ENCODE measurements at places on chromosomes 4 and X.

GRCh38 chr4:67071641-67072040 is 473.7 kb downstream of the CENPC start:
- no peak for DNase-seq

- DNase-seq = no peak
Observed at GRCh38 chr4:40858962-40859361, 109.2 kb downstream of the NSUN7 start.

GRCh38 chrX:11426712-11427452 is 133.7 kb downstream of the AMELX start:
- DNase-seq = no peak

DNA sequence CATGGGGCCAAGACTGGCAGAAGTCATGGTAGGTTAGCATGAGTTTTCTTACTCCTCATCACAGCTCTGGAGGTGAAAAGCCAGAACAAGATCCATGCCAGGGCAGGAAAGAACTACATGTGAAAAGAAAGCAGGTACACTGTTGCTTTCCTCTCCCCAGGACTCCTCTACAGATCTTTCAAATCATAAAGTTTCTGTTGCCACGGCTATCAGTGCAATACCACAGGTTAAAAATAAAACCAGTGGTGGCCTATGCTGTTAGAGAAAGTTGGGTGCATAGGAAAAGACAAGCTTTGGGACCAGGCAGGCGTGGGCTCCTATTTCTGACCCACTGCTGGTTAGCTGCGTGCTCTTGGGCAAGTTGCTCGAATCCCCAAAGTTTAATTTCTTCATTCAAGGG is 81.4 kb downstream of the SH3RF1 start:
- DNase-seq = no peak

DNA sequence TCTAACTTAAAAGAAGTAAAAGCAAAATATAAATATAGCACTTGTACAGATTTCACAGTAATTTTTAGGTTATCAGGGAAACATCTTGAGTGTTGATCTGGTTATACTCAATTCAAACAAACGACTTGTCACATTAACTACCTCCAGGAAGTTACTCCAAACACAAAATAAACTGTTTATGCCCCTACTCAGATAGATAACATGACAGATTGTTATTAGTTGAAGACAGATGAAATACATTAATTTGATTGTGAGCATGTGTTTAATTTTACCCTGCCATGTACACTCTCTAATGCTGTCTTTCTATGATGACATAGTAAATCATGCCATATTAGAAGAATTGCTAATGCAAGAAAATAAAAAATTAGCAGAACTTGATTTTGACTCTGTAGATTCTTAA is 88.0 kb downstream of the RAB28 start:
- no peak for DNase-seq

- DNase-seq = no peak
Observed at GRCh38 chrX:30364229-30364628, 55.0 kb upstream of the NR0B1 start.

- no peak for DNase-seq
Observed at GRCh38 chr4:26140150-26140898, 180.5 kb upstream of the RBPJ start.

DNA sequence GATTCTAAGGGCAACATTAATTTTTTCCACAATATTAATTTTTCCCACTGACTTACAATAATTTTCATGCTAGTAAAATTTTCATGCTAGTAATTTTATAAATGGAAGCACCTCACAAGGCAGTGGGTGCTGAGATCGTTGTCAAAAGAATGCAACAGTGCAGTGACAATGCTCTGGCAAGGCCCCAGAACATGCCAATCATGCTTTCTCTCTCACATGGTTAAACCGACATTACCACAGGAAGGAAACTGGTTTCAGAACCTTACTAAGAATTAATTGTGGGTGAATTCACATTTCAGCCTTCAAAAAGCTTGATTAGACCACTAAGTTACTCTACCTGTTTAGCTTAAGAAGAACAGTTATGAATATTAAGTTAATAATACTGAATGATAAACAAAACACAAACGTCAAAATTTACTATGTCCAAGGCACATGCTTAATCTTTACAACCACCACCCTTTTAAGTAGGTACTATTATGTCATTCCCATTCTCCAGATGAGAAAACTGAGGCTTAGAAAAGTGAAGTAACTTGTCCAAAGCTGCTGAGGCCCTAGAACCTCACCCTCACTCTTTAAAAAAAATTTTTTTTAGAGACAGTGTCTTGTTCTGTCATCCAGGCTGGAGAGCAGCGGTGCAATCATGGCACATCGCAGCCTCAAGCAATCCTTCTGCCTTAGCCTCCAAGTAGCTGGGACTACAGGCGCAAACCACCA is 10.0 kb upstream of the OPHN1 start:
- peak; percentile 27 for DNase-seq

GRCh38 chr4:129246910-129247461 is 151.0 kb downstream of the C4orf33 start:
- no peak for DNase-seq

GRCh38 chr4:76155979-76156378 is 7.8 kb upstream of the NUP54 start:
- no peak for DNase-seq

GRCh38 chr4:23728971-23729370 is 160.9 kb downstream of the PPARGC1A start:
- no peak for DNase-seq

DNA sequence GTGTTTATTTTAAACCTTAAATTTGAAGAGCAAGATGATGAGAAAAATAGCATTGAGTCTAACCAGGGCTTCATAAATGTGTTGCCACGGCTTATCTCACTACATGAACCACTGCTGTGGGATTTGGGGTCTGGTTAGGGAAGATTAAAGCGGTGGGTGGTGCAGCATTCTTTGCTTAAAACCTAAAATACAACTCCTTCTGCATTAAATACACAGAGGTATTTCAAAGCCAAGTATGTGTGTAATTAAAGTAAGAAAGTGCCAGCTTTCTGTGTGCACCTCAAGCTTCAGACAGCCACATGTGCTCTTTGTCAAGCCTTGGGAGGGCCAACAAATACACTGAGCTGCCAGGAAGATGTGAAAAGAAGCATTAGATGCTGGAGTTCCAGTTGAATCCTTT is 128.0 kb downstream of the CPE start:
- DNase-seq = no peak

GRCh38 chr4:21522296-21522695 is 426.3 kb downstream of the KCNIP4 start:
- no peak for DNase-seq

GRCh38 chrX:133475521-133475920 is 60.2 kb upstream of the GPC4 start:
- DNase-seq = no peak

- no peak for DNase-seq
Observed at GRCh38 chr4:145427991-145428390, 53.7 kb upstream of the SMAD1 start.

DNA sequence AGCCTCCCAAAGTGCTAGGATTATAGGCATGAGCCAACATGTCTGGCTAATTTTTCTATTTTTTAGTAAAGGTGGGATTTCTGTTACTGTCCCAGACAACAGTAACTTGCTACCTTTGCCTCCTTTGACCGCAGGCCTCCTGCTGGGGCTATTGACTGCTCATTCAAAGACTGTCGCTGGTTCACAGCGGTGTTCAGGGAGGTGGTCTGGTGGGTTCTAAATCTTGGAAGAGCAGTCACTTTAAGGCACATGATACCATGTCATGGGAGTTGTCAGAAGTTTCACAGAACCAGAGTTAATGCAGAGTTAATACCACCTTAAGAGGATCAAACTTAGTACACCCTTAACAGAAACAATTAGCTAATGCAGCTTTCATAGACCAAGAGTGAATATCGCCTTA is 3.8 kb downstream of the ASMT start:
- no peak for DNase-seq

- DNase-seq = peak; percentile 69
Observed at GRCh38 chrX:96685210-96686099, 813 bp downstream of the DIAPH2 start.

DNA sequence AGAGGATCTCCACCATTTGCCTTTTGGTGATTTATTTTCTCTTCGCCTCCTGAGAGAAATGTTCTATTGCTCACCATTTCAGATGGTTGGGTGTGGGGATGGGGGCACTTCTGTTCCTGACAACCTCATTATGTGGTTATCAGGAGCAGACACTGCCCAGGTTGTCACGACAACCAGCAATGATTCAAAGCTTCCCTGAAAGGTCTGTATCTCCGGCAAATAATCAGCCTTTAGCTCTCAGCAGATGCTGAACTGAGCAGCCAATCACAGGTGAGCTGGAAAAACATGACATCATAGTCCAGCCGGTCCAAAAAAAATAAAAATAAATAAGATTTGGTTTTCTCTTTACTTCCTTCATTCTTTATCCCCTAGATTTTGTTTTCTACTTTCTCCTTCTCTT is 5.5 kb upstream of the PAK3 start:
- DNase-seq = no peak

GRCh38 chr4:151573945-151574344 is 165.0 kb downstream of the FHIP1A start:
- no peak for DNase-seq

DNA sequence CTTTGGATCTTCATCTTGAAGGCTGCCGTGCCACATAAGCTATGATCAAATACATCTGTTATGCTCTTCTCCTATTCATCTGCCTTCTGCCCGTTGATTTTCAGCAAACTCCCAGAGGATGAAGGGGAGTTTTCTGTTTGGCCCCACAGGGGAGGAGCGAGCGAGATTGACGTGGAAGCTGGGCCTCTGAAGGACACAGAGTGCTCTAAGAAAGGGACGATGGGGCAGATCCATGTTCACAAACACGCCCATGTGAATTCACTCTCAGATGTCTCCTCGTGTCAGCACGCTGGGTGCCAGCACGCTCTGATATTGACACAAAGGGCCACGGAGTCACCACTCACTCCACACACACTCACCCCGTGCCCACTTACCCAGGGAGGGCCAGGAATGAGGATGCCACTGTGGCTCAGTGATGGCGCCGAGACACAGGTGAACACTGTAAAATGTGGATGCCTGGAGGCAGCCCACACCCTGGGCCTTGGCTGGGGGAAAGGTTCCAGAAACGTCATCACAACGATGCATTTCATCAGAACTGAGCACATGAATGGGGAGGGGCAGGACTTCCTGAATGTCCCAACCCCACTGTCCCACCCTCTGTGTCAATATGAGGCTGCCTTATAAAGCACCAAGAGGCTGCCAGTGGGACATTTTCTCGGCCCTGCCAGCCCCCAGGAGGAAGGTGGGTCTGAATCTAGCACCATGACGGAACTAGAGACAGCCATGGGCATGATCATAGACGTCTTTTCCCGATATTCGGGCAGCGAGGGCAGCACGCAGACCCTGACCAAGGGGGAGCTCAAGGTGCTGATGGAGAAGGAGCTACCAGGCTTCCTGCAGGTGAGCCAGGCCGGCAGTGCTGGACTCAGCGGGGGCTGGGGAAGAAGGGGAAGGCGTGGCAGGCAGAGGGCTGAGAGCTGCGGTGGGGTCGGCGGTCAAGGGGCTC is at the start of gene S100P:
Gene S100P (plus strand): TSS at position 648 of the 946 bp plus-strand sequence. CDS start 55 bp downstream, at position 703.
- DNase-seq = no peak

Data from activated naive CD4-positive, alpha-beta T cell treated with anti-CD3 and anti-CD28 coated beads, Interleukin-2, amount 10 ng/mL, durations not matched to agents 7 days and 5 days (primary cell).